ENCODE measurements at places on chromosomes 3 and 15.

GRCh38 chr3:27721717-27722564 lies at the start of gene EOMES:
TSS of gene EOMES (minus strand) at chr3:27722323. CDS start at chr3:27722294, 29 bp downstream.
- no peak for DNase-seq

GRCh38 chr3:87161851-87162250 lies 65.3 kb upstream of the CHMP2B start:
- no peak for DNase-seq

- no peak for DNase-seq
Measured at GRCh38 chr15:77702211-77702957, 69.7 kb upstream of the LINGO1 start.

DNA sequence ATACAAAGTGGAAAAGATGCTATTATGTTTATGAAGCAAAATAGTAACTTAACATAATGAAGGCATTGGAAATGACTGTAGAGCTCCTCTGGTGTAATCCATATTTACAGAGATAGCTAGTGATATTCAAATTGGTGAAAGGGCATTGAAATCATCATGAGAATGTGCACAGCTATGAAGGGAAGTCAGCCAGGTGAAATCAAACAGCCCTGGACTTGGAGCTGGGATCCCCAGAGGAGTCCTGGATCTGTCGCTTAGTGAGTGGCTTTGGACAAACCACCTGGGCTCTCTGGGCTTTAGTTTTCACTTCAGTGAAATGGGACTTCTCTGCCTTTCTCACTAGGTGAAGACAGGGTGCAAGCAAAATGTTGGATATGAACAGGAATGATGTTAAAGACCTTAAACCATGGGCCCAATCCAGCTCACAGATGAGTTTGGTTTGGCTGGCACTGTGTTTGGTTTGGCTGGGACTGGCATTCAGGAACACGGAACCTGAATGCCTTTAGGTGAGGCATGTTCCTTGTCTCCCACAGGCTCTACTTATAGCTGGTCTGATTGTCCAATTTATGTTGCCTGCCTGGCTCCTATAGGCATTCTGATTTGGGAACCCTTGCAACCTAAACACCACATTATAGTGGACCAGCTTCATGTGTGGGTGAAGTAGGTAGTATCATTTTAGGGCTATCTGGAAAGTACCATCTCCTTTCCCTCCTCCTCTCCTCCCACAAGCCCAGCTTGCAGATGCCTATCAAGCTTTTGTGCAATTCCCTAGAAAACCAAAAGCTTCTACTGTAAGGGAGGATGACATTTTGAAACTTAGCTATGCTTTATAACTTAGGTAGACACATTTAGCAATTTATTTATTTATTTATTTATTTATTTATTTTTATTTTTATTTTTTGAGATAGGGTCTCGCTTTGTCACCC lies 110.6 kb upstream of the TNFAIP8L3 start:
- no peak for DNase-seq

GRCh38 chr3:80234706-80235105 lies 466.9 kb upstream of the ROBO1 start:
- DNase-seq: no peak

DNA sequence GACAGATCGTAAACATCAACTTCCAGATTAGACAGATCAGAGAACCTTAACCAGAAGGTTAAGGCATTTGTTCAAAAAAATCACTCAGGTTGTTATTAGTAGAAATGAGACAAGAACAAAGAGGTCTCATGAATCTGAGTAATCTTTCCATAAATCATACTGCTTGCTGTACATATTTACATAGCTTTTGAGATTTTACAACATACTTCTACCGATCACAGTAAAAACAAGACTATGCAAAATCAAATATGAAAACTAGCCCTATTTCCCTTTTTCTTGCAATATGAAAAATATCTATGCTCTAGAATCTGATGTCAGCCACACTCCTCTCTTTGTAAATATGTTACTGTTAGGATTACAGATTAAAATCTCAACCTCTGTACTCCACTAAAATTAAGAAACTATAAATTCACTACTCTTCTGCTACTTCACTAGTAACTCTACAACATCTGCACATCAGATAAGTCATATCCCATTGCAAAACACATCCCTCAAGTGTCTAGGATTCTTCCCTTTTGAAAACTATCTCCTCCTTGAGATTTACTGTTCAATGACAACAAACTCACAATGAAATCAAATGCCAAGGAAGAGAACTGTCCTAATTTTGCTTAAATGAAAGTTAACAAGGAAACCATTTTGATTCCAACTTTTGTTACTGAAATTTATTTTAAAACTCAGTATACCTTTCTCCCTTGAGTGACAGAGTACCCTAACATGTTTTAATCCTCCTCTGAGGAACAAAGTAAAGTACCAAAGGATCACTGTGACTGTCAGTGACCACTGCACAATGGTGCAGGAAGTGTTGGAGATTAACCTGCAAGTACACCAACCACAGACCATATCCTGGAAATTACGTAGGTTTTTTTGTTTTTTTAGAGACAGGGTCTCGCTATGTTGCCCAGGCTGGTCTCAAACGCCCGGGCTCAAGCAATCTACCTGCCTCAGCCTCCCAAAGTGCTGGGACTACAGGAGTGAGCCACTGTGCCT lies 12.8 kb downstream of the DCUN1D1 start:
- DNase-seq: no peak

DNA sequence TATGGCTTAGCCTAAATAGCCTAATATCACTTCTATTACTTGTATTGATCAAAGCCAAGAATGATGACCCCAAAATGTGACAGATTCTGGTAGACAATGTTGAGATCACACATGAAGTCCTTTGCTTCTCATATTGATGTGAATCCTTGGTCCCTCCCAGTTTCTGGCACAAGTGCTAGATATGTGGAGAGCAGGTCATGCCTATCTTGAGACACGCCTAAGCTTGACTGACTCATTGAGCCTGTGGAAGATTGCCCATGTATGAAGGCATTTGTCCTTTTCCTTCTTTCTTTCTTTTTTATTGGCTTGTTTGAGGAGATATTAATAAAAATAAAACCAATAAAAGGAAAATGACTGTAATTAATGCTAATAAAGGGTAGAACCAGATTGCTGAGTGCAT lies 54.0 kb upstream of the TMEM108 start:
- DNase-seq: no peak

GRCh38 chr3:38349684-38350359 lies 3.2 kb downstream of the XYLB start:
- DNase-seq: no peak

- DNase-seq: no peak
Measured at GRCh38 chr15:51244423-51244869, 94.0 kb downstream of the CYP19A1 start.

DNA sequence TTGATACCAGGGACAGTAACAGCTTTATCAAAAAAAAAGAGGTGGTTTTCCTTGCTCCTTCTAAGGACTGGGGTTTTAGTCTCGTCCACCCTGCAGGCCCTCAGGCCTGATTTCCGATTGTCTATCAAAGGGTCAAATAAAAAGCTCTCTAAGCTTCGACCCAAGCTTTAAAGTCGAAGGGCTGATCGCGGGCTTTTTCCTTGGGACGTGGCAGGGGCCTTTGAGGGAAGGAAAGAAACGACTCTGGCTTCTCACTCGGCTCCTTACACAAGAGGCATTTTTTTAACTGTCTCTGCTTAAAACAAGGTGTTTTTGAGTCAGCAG lies 354 bp upstream of the KLHL24 start:
- no peak for DNase-seq

GRCh38 chr3:141081141-141081795 lies 30.1 kb downstream of the SPSB4 start:
- DNase-seq: no peak

- DNase-seq: no peak
Measured at GRCh38 chr3:123853686-123854372, 30.3 kb downstream of the MYLK start.

GRCh38 chr3:168047936-168048335 lies 47.8 kb downstream of the GOLIM4 start:
- DNase-seq: no peak

DNA sequence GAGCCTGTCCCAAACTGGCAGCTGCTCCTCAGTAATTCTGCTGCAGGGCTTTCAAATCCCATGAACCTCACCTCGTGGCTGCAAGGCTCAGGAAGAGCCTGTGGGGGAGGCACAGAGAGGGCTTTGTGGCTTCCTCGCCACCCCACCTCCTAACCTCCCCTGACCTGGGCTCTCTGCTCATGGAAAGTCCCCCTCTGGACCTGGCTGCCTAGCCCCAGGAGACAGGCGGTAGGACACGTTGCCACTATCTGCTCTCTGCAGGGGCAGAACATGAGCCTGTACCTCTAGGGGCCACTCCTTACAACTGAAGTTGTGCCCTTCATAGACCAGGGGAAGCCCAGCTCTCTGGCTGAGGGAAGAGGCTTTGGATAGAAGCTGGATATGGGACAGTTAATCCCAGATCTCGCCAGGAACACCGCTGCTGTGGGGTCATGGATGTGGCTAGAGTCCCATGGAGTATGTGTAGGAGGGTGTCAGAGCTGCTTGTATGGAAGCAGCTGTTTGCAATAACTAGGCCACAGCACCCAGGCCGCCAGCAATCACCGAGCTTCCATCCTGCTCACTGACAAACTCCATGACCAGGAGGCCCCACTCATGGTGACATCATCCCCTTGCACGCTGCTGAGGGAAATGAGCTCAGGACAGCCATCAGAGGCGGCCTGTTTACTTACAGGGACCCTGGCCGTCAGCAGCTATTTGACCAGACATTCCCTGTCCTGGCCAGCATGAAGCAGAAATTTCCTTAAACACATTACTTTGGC lies 34.0 kb upstream of the CILP start:
- DNase-seq: no peak

DNA sequence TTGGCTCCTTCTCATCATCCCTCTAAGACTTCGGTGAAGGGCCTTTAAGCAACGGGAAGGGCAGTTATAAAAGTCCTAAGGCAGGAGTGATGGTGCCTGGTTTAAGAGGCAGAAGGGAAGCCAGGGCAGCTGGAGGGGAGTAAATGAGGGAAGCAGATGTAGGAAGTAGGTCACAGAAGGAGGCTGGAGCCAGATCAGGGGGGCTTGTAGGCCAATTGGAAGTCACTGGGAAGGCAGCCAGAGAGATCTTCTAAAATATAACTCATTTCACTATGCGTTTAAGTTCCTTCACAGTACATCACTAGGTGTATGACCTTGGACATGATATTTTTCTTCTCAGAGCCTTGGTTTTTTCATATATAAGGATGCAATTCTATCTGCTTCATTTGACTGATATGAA lies 94.7 kb downstream of the MYH15 start:
- no peak for DNase-seq

- no peak for DNase-seq
Measured at GRCh38 chr3:31193871-31194270, 299.4 kb upstream of the GADL1 start.

GRCh38 chr3:193960487-193961274 lies 175.3 kb upstream of the HES1 start:
- DNase-seq: no peak

All from posterior cingulate gyrus (tissue), 11 donors.